ENCODE measurements at places on chromosomes 2 and 18.

DNA sequence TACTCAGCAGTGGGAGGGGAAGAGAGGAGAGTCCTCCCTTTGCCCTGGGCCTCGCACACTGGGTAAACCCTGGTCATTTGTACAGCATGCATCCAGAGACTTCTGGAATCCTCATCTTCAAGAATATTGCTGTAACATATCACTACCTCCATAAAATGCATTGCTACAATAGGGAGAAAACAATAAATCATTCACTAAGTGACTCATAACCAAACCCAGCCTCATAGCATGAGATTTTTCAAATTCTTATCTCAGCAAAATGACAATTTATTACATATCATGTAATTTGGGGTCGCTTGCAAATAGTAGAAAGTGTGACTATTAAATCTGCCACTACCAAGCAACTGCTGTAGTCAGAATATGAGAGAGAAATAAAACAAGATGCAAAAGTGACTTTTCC, 189.4 kb downstream of the ALK start:
- DNase-seq = no peak

DNA sequence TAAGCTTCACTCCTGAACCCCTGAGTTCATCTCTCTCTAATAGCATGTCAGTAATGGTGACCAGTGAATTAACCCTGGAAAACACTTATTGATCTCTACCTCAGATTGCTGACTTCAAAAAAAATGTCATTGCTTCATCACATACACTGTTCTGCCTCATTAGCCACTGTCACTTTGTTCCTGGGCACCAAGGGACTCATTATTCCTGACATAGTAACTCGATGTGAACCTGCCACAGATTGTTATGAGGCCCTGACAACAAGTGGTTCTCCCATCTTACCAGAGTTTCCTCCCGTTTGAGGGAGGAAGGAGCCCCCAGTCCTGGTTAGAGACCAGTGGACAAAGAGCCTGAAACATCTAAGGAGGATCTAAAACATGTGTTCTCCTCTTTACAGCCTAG, 403.3 kb upstream of the SMIM21 start:
- no peak for DNase-seq

DNA sequence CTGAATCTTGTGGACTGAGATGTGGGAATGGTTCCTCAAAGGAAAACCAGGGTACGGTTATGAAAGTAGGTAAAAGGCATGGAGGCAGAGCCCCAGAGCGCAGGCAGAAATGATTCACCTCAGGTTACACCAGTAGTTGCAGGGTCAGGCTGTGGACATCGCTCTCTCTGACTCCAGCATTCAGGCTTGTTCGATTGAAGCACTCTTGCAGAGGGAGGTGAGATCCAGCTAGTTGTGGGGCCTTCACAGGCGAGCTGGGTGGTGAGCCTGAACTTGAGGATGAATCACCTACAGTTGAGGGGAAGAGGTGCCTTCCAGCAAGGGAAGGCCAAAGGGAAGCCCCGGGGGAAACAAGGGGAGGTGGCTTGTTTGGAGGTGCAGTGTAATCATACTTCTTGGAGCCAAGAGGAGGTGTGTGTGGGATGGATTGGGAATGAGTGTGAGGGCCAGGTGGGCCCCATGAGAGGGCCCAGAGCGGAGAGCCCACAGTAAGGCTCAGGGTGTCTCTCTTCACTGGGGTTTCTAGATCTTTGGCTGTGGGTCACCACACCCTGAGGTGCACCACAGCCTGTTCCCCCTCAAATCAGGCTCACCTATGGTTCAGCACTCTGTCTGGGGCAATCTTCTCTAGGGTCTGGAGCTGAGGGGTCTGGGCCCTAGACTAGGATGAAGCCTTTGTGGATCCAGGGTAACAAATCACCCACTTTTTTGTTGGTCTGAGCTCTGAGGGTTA, 48.5 kb upstream of the MCFD2 start:
- no peak for DNase-seq

DNA sequence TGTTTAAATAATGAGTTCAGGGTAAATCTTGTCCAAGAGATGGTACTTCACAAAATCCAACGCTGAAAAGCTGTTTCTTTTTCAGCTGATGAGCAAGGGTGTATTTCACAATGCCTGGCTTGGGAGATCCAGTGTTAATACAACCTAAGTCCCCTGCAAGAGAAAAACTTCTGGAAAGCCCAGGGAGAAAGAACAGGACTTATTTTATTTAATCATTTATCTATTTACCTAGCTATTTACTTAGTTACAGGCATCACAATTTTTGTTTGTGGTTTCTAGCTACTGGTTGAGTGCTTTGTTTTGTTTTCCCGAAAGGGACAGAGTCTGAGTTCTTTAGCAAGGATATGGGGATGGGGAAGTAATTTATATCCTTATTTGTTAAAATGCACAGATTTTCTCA, 598.2 kb upstream of the SYT4 start:
- no peak for DNase-seq

Data from AG09319 (cell line).